ENCODE measurements at places on chromosomes 11 and 22.

GRCh38 chr11:38402063-38402462, 1804.0 kb upstream of the RAG2 start:
- no peak for DNase-seq

DNA sequence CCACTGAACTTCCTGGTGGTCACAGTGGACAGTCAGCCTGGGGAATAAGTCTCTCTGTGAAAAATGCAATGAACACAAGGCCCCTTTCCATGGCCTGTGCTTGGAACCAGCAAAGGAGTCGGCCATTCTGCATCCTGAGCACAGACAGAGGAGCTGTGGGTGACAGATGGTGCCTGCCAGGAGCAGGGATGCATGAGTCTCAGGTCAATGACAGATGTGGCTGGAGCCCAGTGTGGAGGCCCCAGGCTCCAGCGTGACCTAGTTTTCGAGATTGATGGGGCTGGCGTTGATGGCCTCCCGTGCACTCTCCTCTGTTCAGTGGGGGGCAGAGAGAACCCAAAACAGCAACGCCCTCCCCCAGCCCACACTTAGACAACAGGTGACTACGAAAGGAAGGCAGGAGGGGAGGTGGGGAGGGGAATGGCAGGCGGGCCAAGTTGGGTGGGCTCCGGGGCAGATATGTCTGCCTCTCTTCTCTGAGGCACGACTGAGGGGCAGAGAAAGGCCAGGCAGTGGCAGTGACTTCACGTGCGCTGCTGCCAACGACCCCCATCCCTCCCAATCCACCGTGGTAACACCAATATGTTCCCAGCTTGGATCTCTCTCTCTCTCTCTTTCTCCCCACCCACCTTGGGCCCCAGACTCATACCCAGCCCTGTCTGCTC, 34.4 kb upstream of the CD5 start:
- no peak for DNase-seq

DNA sequence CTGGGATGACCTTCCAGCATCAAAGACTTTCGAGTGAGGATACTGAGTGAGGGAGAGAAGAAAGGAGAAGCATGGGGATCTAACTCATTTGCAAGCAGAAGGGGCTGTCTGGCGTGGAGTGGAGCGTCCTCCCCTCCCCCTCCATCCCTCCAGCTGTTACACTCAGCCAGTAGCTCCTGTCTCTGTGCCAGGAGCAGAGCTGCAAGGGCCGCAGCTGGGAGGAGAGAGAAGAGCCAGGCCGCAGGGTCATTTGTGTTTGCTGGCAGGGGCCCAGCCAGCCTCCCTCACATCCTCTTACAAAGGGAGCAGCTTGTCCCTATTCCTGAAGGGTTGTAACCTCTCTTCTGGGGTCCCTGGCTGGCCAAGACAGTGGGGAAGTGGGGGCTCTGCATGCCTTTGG, 57.9 kb downstream of the NECTIN1 start:
- DNase-seq, result no peak

DNA sequence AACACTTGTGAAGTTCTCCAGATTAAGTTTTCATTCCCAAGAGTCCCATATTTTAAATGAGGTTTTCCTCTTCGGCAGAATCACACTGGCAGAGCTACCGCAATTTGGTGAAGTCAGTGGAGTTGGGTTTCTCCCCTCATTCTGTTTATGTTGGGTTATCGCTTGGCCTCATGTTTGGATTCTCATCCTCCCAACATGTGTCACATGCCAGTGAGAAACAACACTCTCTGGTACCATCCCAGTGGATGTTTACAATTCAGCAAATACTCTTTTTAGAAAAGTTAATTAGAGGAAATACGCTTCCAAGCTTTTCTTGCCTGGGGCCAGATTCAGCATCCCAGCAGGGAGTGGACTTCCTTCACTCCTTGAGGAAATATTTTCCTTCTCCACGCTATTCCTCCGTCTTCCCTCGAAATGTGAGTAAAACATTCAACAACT, 2.1 kb downstream of the PAMR1 start:
- no peak for DNase-seq

DNA sequence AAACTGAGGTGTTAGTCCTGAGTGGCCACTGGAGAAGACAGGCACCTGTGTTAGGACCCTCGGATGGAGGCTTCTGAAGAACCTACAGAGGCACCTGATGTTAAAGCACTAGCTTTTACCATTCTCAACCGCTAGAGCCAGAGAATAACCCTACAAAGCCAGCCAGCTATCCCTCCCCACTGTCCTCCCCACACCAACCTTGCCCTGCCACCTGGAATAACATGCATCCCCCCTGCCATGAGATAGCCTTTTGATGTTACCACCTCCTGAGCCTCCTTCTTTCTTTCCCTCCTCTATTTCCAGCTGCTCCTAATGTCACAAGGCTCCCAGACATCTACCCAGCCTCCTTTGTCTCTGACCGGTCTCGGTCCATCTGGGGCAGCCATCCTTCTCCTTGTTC, 28.1 kb downstream of the COMMD9 start:
- no peak for DNase-seq

DNA sequence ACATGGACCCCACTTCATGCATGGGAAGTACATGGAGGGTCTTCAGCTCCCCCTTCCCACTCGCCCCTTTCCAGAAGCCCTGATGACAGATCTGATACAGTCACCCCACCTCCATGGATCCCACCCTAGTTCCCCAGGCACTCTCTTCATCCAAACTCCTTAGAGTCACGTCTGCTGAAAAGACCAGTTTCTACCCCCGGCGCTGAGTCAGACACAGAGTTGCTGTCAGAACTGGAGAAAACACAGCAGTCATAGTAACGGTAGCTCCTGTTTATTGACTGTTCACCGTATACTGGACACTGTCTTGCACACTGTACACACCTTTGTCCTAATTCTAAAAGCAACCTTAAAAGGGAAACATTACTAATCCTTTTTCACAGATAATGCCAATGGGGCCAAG, 29.1 kb downstream of the DRD2 start:
- no peak for DNase-seq

DNA sequence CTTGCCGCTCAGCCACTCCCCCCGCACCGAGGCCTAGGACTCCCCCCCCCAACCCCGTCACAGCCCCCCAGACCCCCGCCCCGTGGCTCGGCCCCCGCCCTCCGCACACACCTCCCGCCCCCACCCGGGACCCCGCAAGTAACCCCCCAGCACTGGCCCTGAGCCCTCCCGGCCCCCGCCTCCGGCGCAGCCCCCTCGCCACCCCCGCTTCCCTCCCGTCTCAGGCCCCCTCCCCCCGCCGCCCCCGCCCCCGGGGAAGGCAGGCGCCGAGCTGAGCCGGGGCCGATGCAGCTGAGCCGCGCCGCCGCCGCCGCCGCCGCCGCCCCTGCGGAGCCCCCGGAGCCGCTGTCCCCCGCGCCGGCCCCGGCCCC, 1.5 kb downstream of the SHANK3 start:
- no peak for DNase-seq

- no peak for DNase-seq
Measured at GRCh38 chr11:12067796-12068357, 42.5 kb upstream of the MICAL2 start.

DNA sequence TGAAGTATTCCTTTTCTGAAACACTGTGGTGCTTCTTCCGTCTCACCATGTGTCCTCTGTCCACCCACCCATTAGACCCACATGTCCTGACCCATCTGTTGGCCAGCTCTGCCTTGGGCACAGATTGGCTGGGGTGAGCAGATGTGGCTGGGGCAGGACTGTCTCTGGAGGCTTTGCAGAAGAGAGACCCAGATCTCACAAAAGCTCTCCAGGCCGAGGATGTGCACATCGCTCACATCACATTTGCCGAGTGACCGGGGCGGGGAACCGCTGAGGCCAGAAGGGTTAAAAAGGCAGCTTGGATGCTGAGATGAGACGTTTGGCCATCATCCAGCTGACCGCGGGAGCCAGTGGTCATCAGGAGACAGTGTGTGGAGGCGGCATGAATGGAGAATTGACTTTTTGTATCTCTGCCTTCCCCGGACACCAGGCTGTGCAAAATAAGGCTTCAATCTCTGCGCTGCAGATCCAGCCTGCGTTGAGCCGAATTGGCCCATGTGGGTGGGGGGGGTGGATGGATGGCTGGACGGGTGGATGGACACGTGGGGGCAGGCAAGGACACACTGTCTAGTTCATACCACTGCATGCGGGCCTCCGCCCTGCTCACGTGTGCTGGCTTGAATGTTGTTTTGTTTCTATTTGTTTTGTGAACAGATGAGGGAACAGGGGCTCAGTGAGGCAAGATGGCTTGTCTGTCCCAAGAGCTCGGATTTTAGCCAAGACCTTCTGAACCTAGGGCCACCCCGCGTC, 6.1 kb downstream of the IFITM10 start:
- DNase-seq, result no peak

GRCh38 chr11:68021167-68021787, 9.2 kb upstream of the NDUFS8 start:
- no peak for DNase-seq

GRCh38 chr22:25970374-25970911, 198.8 kb upstream of the SEZ6L start:
- no peak for DNase-seq

- DNase-seq, result no peak
Measured at GRCh38 chr11:36156161-36156816, 132.9 kb downstream of the COMMD9 start.

DNA sequence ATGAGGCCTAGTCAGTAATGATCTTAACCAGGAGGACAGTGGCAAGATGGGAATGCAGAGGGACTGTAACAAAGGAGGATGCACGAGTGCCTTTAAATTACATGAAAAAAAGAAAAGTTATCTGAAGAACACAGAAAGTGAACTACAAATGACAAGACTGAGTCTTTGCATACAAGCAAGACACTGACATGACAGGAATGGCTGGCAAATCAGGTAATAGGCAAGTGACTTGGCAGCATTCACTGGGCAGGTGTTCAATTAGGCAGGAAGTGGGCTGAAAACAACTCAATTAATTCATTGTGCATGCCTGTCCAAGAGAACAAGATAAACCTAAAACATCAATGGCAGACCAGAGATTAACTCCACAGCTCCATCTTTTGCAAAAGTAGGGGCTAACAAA, 24.0 kb downstream of the SMCO4 start:
- DNase-seq, result no peak

DNA sequence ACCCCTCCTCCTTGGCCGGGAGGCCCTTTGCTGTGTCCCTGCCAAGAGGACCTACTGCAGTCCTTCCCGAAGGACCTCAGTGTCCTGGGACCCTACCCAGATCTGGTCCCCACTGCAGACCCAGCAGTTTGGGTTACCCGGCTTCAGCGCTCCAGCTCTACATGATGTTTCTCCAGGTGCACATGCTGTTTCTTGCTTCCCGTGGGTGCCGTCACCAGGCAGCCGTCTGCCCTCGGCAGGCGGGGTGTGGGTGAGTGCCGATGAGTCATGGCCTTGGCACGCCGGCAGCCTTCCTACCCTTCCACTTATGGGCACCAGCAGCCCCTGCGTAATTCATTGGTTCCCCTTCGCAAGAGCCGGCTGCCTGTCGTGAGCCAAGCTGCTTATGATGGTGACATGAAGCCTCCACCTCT, 101.8 kb downstream of the BCR start:
- DNase-seq, result no peak

DNA sequence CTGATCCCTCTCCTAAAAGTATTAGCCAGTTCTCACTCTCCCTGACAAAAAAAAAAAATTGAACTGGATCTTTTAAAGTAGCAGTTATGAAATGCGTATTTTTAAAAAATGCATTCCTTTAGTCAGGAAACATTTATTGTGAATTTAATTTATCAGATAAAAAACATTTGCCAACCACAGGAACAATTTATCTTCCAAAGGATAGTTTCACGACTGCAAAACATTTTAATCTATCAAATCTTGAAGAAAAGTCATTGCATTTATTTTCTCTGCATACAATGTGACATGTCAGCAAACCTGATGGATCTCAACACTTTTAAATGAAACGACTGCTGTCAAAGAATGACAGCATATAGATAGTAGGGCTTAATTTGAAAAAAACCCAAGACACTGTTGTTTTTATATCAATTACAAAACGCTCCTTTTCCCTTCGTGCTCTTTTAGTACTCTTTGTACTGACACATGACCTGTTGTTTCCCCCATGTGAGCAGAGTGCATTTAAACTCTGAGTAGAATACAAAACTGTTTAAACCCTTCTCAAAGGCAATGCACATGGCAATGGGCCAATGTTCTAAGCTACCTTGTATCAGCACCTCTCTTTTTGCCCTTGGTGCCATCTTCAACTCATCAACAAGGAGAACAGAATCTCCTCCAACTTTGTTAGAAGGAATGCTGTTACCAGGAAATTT, 107.0 kb downstream of the ATG16L2 start:
- DNase-seq, result no peak

DNA sequence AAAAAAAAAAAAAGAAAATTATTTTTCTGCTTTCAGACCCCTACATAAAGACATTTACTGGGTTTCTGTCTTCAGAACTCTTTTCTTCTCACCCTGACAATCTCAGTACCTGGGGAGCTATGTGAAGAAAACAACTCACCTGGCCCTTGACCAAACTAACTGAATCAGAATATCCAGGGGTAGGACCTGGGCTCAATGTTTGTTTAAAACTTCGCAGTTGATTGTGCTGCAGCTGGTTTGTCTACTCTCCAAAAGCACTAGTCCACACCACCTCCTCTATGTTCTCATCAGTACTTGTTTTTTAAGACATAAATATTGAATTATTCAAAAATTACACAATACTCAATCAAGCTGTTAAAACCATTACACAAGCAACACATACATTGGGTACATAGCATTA, 34.8 kb downstream of the EIF3F start:
- DNase-seq, result no peak

DNA sequence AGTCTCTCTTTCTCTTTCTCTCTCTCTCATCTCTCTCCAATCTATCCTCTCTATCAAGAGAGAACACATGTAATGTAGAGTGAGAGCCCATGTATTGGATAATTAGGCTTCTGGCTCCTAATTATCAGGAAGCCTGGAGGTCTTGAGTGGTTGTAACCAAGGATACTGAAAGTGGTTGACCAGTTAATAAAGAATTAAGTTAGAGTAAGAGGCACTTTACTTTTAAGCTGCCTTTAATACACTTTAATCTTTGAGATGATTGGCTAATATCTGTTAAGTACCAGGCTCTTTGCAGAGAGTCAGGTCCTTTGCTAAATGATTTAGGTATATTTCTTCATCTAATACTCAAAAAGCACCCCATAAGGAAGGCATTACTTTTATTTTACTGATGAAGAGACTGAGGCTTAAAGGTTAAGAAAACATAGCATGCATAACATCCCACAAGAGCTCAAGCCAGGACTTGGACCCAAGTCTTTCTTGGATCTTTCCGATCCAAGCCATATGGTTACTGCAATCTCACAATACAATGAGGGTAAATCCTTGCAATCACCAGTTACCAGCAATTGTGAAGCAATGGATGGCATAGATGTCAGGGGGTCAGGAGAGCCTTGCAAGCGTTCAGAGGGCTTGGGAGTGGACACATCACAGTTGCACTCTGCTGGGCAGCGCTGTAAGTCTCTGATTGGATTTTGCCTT, 22.1 kb downstream of the CD44 start:
- no peak for DNase-seq

GRCh38 chr11:23976426-23976825, 520.4 kb upstream of the LUZP2 start:
- no peak for DNase-seq

DNA sequence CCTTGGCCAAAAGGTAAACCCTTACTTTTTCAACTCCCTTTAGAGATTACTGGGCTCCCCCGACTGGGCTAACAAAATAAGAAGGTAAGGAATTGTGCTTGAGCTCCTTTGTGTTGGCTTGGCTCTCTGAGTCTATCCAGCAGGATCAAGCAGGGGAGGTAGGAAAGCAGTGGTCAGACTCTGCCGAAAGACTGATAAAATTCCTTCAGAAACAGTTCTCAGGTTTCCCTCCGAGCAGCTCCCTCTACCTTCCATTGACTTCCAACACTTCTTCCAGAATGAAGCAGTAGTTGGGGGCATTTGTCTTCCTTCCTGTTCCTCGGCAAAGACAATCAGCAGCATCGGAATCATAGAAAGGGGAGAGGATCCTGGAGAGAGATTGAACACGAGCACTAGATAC, 16.1 kb upstream of the CARD18 start:
- no peak for DNase-seq
